Stimulated activated CD4-positive, alpha-beta T cell treated with anti-CD3 and anti-CD28 coated beads, Interleukin-2, amount 100 ng/mL, for 24 hours (primary cell): ENCODE measurements at places on chromosomes 4 and X.
A peak's percentile ranks its signal among the peaks of the same experiment; 100 is the strongest.

- DNase-seq, result no peak
Measured at GRCh38 chrX:15680401-15680800, 15.8 kb upstream of the CLTRN start.

DNA sequence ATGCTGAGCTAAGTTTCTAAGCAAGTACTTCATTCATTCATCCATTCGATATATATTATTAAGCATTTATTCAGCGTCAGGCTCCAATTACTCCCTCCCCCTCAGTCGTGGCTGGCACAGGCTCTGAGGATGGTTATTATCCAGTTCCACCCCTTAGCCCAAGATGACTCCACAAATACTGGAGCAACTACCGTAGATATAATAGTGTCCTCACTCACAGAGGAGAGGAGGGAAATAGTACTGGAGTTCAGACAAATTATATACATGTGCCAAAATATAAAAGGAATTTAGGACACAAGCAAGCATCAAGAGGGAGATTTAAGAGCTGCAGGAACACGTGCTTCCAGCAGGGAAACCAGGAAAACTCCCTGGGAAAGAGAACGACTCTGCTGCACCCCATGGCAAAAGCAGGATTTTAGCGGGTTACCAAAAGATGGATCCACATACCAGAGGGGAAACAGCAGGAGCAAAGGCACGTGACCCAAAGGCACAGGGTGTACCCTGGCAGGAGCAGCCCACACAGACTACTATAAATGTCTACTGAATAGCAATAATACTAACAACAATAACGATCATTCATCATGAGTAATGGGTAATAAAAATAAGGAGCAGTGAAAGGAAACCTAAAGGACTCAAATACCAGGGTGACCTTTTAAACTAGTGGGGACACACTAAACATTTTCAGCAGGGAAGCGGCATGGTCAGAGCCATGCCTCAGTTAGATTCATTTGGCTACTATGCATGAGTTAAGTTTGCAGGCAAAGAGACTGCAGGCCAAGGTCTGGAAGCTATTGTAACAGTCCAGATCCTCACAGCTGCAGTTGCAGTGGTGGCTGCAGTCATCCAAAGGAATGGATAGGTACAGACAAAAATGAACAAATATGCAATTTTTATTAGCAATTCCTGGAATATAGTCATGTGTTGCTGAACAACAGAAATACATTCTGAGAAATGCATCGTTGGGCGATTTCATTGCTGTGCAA lies 153.7 kb downstream of the APBB2 start:
- DNase-seq, result no peak

GRCh38 chrX:56029691-56030090 lies 202.5 kb upstream of the KLF8 start:
- DNase-seq, result no peak

DNA sequence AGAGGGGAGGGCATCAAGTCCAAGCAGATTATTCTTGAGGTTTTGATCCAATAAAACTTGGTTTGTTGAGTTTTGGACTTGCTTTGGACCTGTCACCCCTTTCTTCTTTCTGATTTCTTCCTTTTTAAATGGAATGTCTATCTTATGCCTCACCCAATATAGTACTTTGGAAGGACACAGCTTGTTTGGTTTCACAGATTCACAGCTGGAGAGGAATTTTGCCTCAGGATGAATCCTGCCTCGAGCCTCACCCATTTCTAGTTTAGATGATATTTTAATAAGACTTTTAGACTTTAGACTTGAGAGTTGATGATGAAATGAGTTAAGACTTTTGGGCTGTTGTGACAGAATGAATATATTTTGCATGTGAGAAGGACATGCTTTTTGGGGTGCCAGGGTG lies 136.9 kb upstream of the PDE5A start:
- DNase-seq, result no peak

- DNase-seq, result no peak
Measured at GRCh38 chr4:9918484-9918883, 102.8 kb downstream of the SLC2A9 start.

- no peak for DNase-seq
Measured at GRCh38 chr4:171857302-171858012, 44.3 kb downstream of the GALNTL6 start.

DNA sequence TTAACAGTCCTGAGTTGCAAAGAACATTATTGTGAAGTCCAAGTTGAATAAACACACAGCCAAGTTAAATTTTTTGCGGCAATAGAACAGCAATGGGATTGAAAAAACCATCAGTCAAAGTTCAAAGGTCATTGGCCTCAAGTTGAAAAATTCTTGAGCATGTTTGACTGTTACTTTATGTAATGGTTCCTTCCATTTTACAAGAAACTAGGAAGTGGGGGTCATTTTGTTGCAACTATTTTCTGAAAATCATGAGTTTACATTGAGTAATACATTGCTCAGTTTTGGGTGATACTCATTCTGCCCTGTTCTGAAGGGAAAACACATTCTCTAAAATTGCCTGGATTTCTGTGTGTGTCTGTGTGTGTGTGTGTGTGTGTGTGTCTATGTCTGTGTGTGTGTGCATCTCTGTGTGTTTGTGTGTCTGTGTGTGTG lies 5.2 kb upstream of the IRF2 start:
- DNase-seq, result no peak

- no peak for DNase-seq
Measured at GRCh38 chr4:96352051-96352517, 512.2 kb downstream of the PDHA2 start.

DNA sequence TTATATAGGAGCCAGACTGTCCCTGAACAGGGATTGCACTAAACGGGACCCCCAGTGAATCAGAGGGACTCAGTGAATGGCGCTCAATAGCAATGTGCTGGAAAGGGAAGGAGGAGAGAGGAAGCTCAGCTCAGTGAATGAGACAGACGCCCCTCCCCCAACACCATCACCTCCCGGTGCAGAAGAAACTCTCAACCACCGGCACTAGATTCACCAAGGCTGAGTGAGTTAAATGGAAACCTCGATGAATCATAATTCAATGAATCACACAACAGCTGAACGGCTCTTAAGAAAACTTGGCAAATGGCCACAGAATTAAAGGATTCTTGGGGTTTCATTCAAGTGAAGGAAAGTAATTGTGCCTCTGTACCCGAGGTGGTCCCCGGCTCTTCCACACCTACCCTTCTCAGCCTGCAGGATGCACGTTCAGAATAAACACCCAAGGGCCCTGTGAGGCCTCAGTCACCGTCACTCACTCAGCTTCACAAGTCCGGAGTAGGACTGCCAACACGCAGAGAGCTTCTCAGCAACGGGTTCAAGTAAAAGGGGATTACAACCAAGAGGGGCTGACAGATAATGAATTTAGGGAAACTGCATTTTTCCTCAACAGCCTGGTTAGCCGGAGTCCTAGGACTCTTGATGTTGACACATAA lies 29.3 kb downstream of the CRMP1 start:
- peak; percentile 54 for DNase-seq

GRCh38 chrX:113389846-113390245 lies 549.2 kb upstream of the AMOT start:
- no peak for DNase-seq

DNA sequence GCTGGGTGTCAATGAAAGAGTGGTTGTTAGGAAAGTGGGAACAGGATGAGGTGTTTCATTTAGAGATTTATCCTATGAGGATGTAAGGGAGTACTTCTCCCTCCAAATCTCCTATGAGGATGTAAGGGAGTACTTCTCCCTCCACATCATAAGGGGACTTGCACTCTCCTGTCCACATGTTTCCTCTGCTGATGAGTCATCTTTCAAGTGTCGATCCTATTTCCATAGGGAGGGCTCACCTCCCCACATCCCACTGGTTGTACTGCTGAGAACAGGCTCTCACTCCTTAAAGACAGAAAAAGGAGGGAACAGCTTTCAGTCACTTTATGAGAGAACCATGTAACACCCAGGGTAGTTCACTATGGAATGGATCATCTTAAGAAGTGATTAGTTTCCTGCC lies 65.0 kb downstream of the INPP4B start:
- DNase-seq, result no peak

GRCh38 chrX:57821703-57822387 lies 88.4 kb downstream of the ZXDA start:
- DNase-seq, result no peak

DNA sequence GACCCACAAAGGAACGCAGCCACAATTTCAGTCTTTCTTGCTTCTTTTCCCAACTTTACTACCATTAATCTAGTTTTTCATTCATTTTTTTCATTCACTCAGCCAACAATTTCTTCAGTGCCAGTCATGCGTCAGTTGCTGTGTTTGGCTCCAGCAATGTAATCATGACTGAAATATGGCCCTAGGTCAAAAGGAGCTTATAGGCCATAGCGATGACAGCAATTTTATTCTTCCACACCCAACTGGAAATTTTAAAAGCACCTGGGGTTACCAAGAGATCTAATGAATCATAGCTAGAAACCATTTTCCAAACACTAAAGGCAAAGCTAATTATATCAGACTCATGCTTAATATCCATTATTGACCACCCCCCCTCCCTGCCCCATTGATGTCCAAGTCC lies 29.8 kb upstream of the C1QTNF7 start:
- DNase-seq, result no peak

- DNase-seq, result no peak
Measured at GRCh38 chrX:46059316-46059715, 485.9 kb downstream of the ZNF674 start.

DNA sequence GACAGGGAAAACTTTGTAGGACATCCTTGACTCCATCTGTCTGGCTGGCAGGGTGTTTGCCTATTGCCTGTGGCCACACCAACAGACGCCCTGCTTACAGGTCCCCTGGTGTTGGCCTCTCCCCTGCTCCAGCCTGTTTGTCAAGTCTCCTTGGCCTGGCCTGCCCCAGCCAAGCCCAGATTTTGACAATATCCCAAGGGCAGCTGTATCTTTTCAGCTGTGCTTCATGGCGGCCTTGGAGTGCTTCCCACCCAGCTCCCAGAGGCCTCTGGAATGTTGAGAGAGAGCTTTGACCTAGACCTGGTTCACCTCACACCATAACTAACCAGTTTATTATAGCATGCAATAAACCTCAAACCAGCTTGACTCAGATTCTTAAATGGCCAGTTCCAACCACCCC lies 204.0 kb upstream of the NHS start:
- DNase-seq, result no peak

DNA sequence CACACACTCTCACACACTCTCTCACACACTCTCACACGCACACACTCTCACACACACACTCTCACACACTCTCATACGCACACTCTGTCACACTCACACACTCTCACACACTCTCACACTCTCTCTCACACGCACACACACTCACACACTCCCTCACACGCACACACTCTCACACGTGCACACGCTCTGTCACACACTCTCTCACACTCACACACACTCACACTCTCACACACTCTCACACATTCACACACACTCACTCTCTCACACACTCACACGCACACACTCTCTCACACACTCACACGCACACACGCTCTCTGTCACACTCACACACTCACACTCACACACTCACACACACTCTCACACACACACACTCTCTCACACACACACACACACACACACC lies 43.0 kb upstream of the DCTD start:
- DNase-seq, result no peak

- no peak for DNase-seq
Measured at GRCh38 chrX:153468008-153468580, 2.3 kb downstream of the HAUS7 start.

- no peak for DNase-seq
Measured at GRCh38 chr4:144562019-144562705, 83.8 kb upstream of the HHIP start.

- DNase-seq, result no peak
Measured at GRCh38 chr4:41632481-41633073, 94.6 kb downstream of the LIMCH1 start.

- DNase-seq, result no peak
Measured at GRCh38 chr4:154928640-154929257, 147.7 kb downstream of the RBM46 start.

DNA sequence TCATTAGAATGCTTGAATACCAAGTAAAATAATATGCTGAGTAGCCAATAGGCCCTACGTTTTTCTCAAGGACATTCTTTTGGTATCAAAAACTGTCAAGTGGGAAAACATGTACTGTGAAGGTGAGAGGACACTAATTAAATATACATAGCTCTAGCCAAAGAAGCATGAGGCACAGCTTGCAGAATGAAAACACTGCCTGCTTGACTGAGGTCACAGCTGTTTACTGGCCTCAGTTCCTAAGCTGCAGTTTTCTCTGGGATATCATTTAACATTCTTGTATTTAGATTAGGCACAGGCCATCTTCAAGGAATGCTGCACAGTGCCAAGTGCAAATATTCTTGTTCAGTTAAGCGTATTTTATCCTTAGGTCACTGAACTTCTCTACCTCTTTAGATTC lies 78.6 kb downstream of the NAP1L3 start:
- DNase-seq, result no peak

DNA sequence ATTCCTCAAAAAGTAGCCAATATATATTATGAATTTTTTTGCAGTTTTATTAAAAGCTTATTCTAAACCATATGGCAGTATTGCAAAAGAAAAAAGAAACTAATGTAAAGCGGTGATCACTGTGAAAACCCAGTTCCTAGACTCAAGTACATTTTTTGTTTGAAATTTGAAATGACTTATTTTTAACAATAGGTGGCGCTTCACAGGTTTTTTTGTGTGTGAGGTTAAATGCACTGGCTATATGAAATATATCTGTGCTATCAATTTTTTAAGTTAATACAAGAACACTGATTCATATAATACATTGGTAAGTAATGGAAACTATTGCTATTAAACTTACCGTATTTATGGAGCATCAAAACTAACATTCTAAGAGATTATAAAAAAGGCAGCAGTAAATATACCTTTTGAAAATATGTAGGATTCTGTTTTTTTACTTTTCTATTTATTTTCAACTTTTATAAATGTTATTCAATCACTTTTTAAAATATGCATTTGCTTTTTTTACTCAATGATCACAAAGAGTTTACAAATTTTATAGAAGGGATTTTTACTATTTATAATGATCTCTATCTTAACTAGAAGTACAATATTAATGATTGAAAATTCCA lies 5.6 kb upstream of the SPRY1 start:
- DNase-seq, result no peak

DNA sequence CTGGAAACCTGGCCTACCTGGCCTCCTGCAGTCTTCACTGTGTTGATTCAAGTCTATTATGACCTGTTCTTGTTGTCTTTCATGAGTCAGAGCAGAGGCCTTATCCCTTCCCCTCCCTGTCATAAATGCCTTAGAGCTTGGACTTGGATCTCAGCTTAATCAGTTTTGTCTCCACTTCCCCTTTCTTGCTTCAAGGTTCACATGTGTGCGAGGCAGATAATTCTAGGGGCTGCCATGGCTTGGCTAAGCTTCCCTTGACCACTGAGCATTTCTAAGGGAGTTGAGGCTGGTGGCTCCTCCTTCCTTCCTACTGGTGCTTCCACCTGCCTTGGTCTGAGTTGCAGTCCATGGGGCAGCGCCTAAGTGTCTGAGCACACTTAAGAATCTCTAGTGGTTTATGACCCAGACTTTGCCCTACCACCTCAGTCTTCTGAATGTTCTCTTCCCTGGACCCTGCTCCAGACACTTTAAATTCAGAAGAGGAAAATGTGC lies 1.7 kb upstream of the HEPH start:
- no peak for DNase-seq

- DNase-seq, result no peak
Measured at GRCh38 chr4:68466185-68466584, 18.9 kb downstream of the TMPRSS11E start.
